ENCODE measurements at places on chromosomes 12 and 14.

- no peak for DNase-seq
Observed at GRCh38 chr14:20179218-20179617, 11.5 kb upstream of the OR11G2 start.

- peak; percentile 39 for DNase-seq
Observed at GRCh38 chr14:20609215-20610001, 18.2 kb upstream of the RNASE12 start.

GRCh38 chr14:87644689-87645088 lies 348.3 kb downstream of the GALC start:
- DNase-seq, result no peak

GRCh38 chr12:123445388-123446332 lies 9.2 kb upstream of the RILPL2 start:
- DNase-seq, result no peak

- no peak for DNase-seq
Observed at GRCh38 chr12:51082561-51083125, 753 bp downstream of the CSRNP2 start.

GRCh38 chr14:38481952-38482678 lies 226.2 kb upstream of the CLEC14A start:
- no peak for DNase-seq

DNA sequence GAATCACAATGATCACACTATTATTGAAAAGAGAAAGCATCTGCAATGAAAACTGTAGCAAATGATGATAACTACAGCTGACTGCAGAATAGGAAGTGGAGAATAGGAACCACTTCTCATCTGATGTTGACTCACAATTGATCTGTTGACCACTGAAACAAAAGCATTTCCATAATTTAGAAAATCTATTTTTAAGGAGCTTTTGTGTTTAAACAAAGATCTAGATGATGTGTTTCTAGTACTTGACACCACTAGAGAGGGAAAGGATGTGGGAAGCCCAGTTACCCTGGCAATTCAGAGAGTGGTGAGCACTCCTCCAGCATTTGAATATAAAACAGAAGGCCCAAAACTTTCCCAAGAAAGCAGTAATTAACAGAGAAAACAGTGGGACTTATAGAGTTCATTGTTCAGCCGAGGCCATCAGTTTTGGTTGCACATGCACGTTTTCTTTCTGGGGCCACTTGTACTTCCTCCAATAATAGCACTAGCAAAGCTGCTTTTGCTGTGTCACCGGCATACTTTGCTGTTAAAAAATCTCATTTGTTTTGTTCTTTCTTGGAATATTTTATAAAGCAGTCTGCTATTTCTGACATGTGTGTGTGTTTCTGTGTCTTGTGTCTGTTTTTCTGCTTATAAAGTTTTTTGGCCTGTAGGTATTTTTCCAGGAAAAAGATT lies 76.1 kb upstream of the HECTD1 start:
- no peak for DNase-seq

- DNase-seq, result no peak
Observed at GRCh38 chr14:74235017-74235416, 4.2 kb upstream of the VSX2 start.

GRCh38 chr14:93285044-93285443 lies 47.8 kb downstream of the BTBD7 start:
- DNase-seq, result no peak

GRCh38 chr14:75158843-75159614 lies 17.4 kb downstream of the TMED10 start:
- DNase-seq, result no peak

DNA sequence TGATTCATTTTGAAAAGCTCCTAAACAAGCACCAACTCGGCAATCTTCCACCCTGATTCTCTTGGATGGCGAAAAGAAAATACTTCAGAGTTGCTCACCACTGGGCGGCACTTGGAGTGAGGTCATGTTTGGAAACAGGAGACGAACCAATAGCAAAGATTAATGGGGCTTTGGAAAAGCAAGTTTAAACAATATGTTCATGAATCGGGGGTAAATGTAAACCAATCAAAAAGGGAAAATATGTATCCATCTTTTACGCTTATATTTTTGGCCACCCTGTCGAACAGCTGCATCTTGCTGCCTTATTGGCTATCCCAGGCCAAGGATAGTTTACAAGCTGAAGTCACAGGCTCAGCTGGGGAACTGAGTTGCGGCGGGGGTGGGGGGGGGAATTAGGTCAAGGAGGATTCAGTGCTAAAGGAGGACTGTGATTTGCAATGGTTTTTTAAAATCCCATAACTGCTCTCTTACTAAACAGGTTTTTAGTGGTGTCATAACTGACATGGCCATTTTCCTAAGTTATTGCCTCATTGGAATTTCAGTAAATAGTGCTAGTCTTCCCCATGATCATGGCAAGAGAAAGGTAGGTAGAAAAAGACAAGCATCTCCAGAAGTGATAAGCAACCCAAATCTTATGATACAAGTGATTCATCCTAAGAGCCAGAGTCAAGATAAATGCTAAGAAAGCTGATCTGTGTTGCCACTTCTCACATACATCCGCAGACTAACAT lies 210.6 kb downstream of the PHLDA1 start:
- DNase-seq, result no peak

DNA sequence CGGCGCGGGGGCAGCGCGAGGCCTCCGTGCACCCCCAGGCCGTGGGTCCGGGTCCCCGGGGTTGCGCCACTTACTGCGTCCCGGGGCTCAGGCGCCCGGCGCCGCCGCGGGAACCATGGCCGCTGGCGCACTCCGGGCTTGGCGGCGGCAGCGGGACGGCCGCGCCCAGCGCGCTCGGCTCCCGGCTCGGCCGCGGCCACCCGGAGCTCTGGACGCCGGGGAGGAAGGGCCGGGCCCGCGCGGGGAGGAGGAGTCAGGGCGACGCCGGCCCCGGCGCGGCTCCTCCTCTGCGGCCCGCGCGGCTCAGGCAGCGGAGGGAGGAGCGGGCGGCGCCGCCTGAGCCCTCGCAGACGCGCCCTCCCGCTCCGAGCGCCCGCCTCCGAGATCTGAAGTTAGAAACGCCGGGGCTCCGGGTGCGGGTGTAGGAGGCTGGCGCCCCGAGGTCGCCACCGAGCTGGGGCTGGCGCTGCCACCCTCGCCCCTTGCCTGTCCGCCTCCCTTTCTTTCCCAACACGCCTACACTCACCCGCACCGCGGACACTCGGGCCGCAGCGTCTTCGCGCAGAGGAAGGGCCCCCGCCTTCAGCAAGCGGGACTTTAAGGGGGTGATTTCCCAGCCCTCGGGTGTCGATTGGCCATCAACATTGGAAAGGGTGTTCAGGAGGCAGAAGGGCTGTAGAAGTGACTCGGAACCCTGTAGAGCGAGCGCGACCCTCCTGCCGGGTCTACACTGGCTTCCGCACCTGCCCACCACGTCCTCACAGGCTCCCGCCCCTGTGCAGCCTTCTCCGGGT lies at the start of gene NIN:
Gene NIN (minus strand): TSS at position 231 of the 794 bp plus-strand sequence. CDS start 9,106 bp downstream, outside the sequence.
- peak; percentile 59 for DNase-seq

GRCh38 chr14:85172889-85173477 lies 357.0 kb upstream of the FLRT2 start:
- DNase-seq, result no peak

DNA sequence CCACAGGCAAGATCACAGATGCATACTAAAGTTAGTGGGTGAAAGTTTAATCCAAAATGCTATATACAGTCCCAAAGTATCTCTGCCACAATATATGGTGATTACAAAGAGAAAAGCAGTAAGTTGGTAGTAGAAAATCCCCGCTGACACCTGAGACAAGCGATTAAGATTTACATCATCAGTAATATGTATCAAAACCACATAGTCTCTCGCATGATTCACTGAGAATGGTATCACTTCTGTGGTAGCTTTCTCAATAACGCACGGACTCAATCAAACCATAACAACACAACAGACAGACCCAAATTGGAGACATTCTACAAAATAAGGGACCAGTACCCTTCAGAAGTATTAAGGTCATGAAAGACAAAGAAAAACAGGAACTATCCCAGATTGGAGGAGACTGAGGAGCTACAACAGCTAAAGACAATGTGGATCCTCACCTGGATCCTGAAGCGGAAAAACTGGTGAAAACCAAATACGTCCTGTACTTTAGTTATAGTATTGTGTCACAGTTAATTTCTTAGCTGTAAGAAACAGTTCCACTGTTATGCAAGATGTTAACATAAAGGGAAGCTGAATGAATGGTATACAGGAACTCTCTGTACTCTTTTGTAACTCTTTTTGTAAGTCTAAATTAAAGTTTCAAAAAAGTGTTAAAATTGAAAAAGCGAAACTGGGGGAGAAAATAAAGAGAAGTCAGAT lies 51.0 kb downstream of the SPTLC2 start:
- no peak for DNase-seq

DNA sequence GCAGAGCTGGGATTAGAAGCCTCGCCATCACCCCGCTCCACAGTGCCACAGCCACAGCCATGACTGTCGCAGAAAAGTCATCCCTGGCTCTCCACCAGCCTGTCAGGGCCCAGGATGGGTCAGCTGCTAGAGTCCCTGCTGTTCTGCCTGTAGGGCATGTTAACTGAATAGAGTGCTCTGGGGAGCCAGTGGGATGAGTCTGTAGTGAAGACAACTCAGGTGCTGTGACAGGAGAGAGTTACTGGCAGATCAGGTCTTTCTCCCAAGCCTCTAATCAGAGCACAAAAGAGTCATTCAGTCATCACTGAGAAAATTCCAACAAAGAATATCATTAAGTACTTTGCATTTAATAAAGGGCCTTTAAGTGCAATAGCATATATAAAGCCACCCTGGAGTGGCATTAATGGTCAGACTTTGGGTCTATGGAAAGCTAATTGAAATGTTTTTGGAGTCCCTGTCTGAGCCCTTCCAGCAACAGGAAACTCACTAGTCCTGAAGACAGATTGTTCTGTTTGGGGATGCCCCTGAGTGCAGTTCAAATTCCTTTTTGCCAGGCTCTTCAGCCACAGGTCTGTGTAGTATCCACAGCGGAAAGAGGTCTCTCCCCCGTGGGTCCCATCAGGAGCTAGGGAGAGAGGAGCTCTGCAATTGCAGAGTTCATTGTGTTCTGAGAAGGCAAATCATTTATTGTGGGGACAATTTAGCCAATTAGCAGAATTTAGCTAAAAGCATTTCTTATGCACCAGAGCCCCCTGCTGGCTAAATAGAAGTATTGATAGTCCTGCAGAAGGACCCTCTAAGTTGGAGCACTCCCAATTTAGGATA lies 45.2 kb upstream of the C14orf132 start:
- no peak for DNase-seq

DNA sequence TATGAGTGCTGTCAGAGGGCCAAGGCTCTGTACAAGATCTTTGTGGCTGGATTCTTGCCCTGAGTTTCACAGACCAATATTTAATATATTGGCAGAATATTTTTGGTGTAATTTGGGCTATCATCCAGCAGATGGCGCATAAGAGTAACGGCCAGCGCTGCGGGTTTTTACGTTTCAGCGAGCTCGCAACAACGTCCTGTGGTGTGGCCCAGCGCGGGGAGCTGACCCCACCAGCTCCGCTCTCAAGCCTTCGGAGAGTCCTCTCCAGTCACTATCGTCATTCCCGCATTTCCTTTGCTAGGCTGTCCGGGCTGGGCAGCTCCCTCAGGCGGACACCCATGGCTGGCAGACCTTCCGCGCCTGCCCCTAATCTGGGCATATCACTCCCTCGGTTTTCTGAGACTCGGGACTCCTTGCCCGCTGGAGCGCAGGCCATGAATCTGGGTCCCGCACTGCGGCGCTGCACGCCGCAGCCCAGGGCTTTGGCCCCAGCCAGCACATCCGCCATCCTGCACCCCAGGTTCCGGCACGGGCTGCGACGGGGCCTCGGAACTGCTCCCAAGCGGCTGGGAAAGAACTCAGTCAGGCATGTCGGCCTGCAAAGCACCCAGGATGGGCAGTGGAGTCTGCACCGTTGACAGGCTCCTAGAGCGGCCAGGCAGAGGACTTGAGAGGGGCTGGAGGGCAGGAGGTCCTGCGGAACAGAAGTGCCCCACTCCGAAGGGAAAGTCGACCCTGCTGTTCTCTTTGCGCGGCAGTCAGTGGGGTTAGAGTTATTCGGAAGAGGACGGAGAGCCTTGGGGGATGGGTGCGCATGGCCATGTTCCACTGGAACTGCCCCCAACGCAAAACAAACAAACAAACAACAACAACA lies 18.4 kb downstream of the OLR1 start:
- DNase-seq, result peak; percentile 20

DNA sequence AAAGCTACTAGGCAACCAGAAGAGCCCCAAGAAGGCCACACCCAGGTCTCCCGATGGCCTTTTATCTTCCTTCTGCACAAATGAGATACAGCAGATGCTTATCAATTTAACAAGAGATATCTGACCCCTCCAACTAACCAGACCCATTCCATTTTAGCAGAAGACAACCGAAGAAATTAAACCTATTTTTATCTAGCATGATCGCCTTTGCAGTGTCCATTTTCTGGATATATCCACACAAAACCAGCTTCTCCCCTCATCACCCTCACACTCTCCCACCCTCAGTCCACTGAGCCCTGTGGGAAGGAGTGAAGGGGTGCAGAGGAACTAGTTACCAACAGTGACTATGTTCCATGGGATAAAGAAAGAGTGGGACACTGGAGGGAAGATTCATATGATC lies 20.9 kb upstream of the DHRS4 start:
- DNase-seq, result no peak

- DNase-seq, result no peak
Observed at GRCh38 chr12:49428793-49429192, 61.5 kb downstream of the SPATS2 start.

DNA sequence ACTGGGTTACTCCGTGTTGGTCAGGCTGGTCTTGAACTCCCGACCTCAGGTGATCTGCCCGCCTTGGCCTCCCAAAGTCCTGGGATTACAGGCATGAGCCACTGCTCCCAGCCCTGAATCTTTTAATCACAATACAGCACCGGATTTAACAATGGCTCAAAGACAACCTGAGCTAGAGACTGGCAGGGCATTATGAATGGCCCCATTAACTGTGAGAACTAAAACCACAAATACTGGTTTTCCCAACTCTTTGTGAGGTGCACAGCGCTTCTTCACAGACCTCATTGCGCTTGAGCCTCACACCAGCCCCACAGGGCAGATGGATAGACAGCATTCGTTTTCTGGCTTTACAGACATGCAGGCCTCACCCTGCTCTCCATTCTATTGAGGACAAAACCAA lies 107.0 kb upstream of the FKBP4 start:
- DNase-seq, result no peak

DNA sequence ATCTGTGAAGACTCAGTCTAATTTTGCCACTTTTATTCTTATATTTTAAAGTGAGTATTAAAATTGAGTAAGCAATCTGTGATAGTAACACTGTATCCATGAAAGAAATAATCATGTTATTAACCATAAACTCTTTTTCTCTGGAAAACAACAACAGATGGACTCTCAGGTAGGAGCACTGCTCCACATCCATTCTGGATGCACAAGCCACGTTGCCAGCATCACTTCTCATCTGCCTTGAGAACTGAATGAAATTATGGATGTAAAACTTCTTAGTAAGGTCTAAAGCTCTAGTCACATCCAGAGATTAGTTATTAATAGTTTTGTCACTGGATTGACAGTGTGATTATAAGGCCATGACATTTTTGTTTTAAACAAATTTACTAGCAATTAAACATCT lies 489.1 kb upstream of the SYT1 start:
- DNase-seq, result no peak

Data from T follicular helper cell (primary cell).